Lower leg skin (tissue), 4 donors: ENCODE measurements at places on chromosomes 7 and 10. TPM values are rescaled to one million over a fixed set of nuclear protein-coding genes. Genes with fewer than 3 reads are reported as not detected.

Gene CHPF2
- total RNA-seq: 31.7 TPM

Gene LRRD1
- 0.13 TPM for total RNA-seq

Gene ABCA13
- total RNA-seq: 0.54 TPM

Gene AOAH
- 3.2 TPM for total RNA-seq

DNA sequence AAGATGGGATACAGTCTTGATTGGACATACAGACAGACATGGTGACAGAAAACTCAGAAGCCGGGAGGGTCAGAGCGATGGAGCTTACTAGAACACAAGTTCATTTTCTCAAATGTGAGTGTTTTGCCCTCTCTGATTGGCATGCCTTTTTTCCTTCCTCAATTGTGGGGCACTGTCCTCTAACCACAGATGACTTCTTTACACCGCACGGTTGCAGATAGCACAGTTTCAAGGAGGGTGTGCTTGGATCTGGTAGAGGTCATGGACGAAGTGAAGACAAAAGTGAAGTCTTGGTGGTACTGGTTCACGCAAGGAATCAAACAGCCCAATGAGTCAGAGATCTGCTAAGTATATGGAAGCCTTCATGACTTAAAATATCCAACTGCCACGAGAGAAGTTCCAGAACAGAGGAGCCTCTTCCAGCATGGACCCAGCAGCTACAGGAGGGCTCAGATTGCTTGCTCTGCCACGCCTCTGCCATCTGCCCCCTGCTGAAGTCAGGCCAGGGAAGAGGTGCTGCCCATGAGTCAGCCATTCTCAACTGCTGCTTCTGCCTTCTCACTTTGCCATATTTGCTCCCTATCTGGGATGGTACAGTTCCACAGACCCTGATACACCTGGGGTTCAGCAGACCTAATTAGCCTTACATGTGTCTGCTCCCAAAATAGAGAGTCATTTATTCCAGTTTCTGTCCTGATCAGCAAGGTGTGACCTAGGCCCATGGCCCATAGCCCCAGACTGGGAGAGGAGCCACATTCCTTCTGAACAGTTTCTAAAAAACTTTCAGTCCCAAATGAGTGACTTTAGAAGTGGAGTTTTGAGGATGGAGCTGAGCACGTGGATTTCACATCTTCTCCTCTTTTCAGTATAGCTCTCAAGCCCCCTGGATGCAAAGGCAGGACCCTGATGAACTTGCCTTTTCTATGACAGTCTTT lies 413.8 kb downstream of the KCNMA1 start:
- no peak for DNase-seq

Gene TYSND1
- total RNA-seq: 39.8 TPM

GRCh38 chr10:125633517-125633999 lies 49.4 kb downstream of the TEX36 start:
- DNase-seq: no peak

Gene ASL
- 29.0 TPM for total RNA-seq

DNA sequence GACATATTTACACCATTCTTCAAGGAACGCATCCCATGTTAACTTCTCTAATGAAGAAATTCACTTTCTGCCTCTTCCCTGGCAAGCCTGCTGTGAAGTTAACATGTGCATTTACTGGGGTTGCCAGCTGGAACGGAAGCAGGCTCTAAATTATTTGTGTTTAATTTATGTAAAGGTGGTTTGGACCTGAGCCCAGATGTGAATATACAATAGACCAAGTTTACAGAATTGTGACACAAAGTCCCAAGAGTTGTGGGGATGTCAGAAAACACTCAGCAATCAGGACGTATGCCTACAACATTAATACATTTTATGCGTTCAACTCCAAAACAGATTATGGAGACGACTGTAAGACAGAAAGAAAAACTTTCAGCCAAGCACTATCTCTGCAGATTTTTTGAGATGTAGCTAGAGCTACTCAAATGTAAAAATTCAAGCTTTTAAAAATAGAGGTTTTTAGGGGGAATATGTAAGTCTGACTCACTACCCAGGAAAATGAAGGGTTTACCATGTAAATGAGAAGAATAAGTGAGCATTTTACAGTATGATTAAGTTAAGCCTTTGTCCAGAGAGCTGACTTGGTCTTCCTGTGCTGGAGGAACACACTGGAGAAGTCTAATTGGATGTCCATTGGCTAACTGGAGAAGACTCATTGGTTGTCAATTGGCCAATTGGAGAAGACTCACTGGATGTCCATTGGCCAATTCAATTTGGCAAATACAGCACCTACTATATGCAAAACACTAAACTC lies 19.5 kb downstream of the NRP1 start:
- DNase-seq: no peak

DNA sequence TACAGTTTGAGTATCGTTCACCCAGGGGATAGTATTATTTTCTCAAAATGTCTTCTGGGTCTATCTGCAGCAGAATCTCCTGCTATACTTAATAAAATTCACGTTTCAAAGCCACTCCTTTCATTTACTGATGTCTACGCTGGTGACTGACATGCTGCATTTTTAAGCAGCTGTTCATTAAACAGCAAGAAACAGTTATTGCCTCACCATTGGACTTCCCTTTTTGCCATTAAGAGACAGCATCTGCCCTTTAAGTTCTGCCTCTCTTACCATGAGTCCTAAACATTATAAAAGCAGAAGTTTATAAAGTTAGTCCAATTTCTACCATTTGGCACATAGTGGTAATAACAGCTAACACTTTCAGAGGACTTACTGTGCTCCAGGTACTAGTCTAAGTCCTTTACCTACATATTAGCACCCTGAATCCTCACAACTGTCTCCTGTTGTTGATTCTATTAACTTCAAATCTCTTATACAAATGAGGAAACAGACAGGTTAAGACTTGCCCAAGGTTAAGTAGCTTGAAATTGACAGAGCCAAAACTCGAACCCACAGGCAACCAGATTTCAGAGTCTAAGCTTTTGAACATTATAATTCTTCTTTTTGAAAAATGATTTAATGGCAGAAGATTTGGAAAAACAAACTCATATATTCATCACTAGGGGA lies 169.5 kb downstream of the SNX13 start:
- DNase-seq: no peak
